Epithelial cell of umbilical artery (primary cell): ENCODE measurements at places on chromosomes 16 and 17. TPM values are rescaled to one million over a fixed set of nuclear protein-coding genes. Genes with fewer than 3 reads are reported as not detected.

The NPIPA7 gene
- total RNA-seq = 0.65 and 2.7 TPM in 2 replicates

The CAPNS2 gene
- total RNA-seq = 0.97 and 2.3 TPM in 2 replicates

The SPNS3 gene
- total RNA-seq = 0.15 TPM in 1 of 2 replicates, not detected in the other

The IRX5 gene
- total RNA-seq = under 0.01 TPM in 1 of 2 replicates, not detected in the other

The CCL4L2 gene
- not detected in 2 replicates for total RNA-seq

The KCNJ2 gene
- total RNA-seq = 17.5 and 21.4 TPM in 2 replicates

The AANAT gene
- not detected in 2 replicates for total RNA-seq

The PLXDC1 gene
- not detected in 2 replicates for total RNA-seq

The KRTAP1-1 gene
- total RNA-seq = not detected in 2 replicates

The TTLL6 gene
- not detected in 2 replicates for total RNA-seq

The KREMEN2 gene
- not detected in 2 replicates for total RNA-seq

The ZPBP2 gene
- not detected in 2 replicates for total RNA-seq

The FOXO3B gene
- 3.2 and 4.3 TPM in 2 replicates for total RNA-seq

The HSPB9 gene
- total RNA-seq = 0.15 TPM in 1 of 2 replicates, not detected in the other
